HepG2 (cell line): ENCODE measurements at places on chromosomes 1 and 21. TPM values are rescaled to one million over a fixed set of nuclear protein-coding genes. Genes with fewer than 3 reads are reported as not detected.

Gene LGR6
- not detected in 2 replicates for total RNA-seq

DNA sequence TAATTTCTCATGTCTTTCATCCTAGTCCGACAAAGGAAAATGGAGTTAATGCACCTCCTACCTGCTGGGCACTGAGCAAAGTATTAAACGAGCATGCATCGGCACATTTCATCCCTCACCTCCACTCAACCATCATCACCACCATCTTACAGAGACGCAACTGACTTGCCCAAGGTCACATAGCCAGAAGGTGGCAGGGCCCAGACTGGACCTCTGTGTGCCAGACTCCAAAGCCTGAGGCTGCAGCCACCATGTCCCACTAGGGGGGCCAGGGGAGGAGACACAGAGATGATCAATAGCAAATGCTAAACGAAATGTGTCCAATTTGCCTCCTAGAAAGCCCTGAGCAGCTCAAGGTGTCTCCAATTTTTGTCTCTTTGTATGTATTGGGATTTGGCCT lies 163.7 kb upstream of the EDN2 start:
- no peaks in the 10 kb centered on the region; the same call in 2 of the 3 replicates for H3K27me3 ChIP-seq
- no peak overlapping the region for H3K27ac ChIP-seq
- no peaks in the 10 kb centered on the region for H3K4me1 ChIP-seq
- H3K36me3 ChIP-seq = no peaks in the 10 kb centered on the region

GRCh38 chr1:147756341-147756740 lies 4.1 kb downstream of the GJA5 start:
- no peak overlapping the region for H3K27ac ChIP-seq
- peaks cover 27% of the 10 kb centered on the region for H3K4me1 ChIP-seq
- DNase-seq = no peak
- no peaks in the 10 kb centered on the region for H3K27me3 ChIP-seq
- H3K4me3 ChIP-seq = no peak overlapping the region

Gene GPR25
- not detected in 2 replicates for total RNA-seq

DNA sequence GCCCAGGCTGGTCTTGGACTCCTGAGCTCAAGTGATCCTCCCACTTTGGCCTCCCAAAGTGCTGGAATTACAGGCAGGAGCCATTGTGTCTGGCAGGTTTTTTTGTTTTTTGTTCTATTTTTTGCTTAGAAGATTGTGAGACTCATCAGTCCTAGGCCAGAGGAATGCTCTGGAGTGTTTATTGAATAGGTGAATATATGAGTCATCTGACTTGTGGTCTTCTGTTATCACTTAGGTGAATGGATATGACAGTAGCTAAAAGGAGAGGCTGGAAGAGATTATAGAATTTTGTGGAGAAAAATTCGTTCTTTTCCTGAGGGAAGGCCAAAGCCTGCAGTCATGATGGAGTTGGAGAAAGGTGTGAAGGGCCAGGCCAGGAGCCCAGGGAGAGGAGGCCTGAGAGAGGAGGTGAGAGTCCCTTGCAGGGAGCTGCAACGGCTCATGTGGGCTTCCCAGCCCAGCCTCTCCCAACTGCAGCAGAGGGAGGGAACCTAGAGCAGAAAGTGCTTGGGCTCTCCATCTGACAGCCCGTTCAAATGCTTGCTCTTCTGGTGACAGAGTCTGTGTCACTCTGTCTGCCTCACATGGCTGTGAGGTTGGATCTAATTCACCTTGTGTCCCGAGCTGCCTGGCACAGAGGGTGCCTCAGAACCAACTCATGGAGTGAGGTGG lies 31.6 kb upstream of the ACOT11 start:
- no peak overlapping the region for H3K27ac ChIP-seq
- no peaks in the 10 kb centered on the region for H3K27me3 ChIP-seq
- peak; percentile 20 for DNase-seq
- H3K4me1 ChIP-seq = 0 out of 2 replicates have a peak, but pooled peaks cover 7% of the 10 kb centered on the region
- H3K36me3 ChIP-seq = no peaks in the 10 kb centered on the region

DNA sequence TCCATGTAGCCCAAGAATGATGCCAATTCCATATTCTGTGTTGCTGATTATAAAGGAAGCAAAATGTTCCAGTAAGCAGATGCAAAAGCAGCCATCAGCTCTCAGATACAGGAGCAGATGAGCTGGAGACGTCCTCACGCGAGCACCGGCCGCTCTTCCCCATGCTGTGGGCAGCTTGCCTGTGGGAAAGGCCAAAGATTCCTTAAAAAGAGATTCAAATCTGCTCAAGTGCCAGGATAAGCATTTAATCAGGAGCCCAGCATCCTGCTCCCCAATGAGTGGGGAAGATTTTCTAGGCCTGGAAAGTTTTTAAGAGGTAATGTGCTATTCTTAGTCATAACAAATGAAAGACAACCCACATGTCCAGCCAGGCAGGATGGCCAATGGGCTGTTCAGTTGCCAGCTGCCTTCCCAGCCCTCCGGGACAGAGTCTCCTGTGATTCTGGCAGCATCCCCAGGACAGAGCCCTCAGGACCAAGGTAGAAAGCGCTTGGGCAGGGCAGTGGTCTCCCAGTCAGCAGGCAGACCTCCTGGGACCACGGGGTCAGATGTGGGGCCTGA lies 108.2 kb upstream of the TMPRSS2 start:
- no peak overlapping the region for H3K4me3 ChIP-seq
- H3K36me3 ChIP-seq = no peaks in the 10 kb centered on the region
- H3K27ac ChIP-seq = no peak overlapping the region
- DNase-seq = no peak
- peaks cover 3% of the 10 kb centered on the region; the same call in 1 of the 2 replicates for H3K27me3 ChIP-seq
- H3K4me1 ChIP-seq = peaks cover 11% of the 10 kb centered on the region

DNA sequence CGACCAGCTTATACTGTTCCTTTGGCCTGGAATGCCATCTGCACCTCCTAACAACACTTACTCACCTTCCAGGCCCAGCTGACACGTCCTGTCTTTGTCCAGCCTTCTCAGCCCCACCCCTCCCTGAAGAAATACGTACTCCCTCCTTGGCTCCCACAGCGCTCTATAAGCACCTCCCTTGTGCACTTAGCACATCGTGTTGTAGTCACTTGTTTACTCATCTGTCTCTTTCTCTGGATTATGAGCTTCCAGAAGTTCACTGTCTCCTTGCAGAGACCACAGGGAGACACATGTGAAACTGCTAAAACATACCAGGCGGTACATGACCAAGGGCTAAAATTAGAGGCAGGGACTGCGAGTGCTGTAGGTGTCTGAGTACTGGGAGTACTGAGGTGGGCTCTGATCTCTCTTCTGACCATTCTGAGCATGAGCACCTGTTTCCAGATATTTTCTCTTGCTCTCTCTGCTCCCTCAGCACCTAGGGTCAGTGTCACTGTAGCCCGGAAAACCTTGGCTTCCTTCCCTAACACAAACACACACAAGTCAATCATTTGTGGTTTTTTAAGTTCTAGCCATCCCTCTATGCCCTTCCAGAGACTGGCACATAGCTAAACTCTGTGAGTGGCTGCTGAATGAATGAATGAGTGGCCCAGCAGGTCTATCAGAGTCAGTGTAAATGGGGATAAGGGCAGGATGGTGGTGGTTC lies 5.1 kb downstream of the DCST1 start:
- peaks cover 35% of the 10 kb centered on the region for H3K4me1 ChIP-seq
- no peak overlapping the region for H3K4me3 ChIP-seq
- H3K27ac ChIP-seq = no peak overlapping the region
- peaks cover 51% of the 10 kb centered on the region for H3K27me3 ChIP-seq
- no peak for DNase-seq
- no peaks in the 10 kb centered on the region for H3K36me3 ChIP-seq

Gene PODN
- not detected in 2 replicates for total RNA-seq

DNA sequence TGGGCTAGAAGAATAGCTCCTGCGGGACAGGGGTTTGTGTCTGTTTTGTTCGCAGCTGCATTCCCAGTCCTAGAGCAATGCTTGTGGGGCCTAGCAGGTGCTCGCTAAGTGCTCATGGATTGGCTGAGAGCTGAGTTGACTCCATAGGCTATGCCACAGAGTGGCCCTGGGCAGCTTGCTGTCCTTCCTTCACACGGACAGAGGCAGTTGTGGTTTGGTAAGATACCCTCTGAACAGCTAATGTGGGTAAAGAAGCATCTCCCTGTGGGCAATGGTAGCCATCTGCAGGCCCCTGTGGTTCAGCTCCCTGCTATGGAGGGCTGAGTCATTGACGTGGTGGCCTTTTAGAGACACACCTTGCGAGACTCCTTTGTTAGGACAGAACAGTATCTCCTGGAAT lies 23.5 kb upstream of the LBR start:
- no peak overlapping the region for H3K27ac ChIP-seq
- H3K36me3 ChIP-seq = no peaks in the 10 kb centered on the region
- no peaks in the 10 kb centered on the region; the same call in 2 of the 3 replicates for H3K27me3 ChIP-seq
- H3K4me1 ChIP-seq = peaks cover 83% of the 10 kb centered on the region
- no peak overlapping the region for H3K4me3 ChIP-seq

- peaks cover 28% of the 10 kb centered on the region for H3K4me1 ChIP-seq
- no peak overlapping the region for H3K4me3 ChIP-seq
- H3K27ac ChIP-seq = no peak overlapping the region
- peaks cover 37% of the 10 kb centered on the region; the same call in 2 of the 3 replicates for H3K36me3 ChIP-seq
These were observed 2.1 kb upstream of the PER3 start for GRCh38 chr1:7781923-7782495.

DNA sequence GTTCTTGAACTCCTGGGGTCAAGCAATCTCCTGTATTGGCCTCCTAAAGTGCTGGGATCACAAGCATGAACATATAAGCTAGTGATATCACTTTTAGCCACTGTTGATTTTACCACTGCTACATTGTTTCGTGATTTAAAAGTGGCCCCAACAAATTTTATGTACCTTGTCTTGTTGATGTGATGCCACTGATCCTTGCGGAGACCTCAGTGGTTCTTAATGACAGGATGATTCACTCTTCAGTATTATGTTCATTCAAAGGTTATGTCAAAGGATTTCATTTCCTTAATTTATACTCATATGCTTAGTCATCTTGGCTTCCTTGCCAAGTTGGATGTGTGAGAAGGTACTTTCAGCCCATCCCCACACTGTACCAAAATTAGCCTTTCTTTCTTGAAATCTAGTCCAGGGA lies 12.1 kb downstream of the PRKACB start:
- no peak for DNase-seq
- H3K27me3 ChIP-seq = no peaks in the 10 kb centered on the region
- no peak overlapping the region for H3K4me3 ChIP-seq
- no peaks in the 10 kb centered on the region for H3K36me3 ChIP-seq
- no peak overlapping the region for H3K27ac ChIP-seq
- H3K4me1 ChIP-seq = no peaks in the 10 kb centered on the region

DNA sequence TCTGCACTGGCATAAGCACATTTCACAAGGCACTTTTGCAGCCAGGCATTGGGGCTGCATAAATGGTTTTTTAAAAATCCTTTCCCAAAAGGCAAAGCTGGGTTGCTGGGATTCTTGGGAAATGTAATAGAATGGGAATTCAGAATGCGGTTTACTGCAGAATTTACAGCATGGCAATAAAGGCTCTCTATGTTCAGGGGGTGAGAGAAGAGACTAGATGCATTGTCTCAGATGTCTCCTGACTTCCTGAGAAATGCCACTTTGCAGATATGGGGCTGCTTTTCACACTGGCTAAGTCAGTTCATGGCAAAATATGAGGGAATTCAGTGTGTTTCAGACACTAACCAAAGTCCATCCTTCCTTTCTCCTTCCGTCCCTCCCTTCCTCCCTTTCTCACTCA lies 13.5 kb downstream of the FCGR2B start:
- DNase-seq = no peak
- no peak overlapping the region for H3K27ac ChIP-seq
- H3K36me3 ChIP-seq = no peaks in the 10 kb centered on the region
- H3K4me3 ChIP-seq = no peak overlapping the region
- peaks cover 13% of the 10 kb centered on the region for H3K4me1 ChIP-seq
- H3K27me3 ChIP-seq = peaks cover 11% of the 10 kb centered on the region; the same call in 1 of the 3 replicates

DNA sequence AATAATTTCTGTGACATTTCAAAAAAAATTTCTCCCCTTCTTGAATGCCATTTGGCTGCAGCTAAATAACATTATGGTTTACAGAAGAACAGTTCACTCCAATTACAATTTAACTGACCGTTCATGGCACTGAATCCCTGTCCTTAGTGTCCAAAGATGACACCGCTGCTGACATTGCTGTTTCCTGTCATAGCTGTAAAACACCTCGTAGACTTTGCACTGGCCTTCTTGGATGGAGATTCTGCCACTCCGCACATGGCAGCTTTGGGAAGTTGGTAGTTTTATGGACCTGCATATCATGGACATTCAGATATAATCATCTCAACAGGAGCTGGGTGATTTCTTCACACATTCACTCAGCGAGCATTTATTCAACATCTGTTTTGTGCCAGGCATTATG lies 5.0 kb downstream of the ARMH1 start:
- H3K4me1 ChIP-seq = peaks cover 99% of the 10 kb centered on the region
- H3K27me3 ChIP-seq = no peaks in the 10 kb centered on the region
- DNase-seq = no peak
- H3K27ac ChIP-seq = peak overlapping the region; percentile 24
- no peaks in the 10 kb centered on the region for H3K36me3 ChIP-seq

Gene CDC20
- 90.0 and 97.8 TPM in 2 replicates for total RNA-seq

DNA sequence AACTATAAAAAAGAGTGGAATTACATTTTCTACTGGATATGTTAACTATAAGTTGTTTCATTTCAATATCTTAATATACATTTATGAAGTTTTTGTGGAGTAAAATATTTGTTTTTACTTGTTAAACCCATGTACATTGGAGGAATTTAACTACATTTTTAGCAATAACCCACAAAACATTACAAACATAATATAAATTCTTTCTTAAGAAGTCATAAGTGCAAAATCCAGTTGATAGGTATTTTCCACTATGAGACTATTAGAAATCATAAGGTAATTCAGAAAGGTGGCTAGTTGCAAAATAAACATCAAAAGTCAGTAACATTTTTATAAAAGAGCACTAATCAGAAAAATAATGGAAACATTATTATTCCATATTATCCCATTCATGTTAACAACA lies 73.9 kb upstream of the RRP15 start:
- no peak overlapping the region for H3K27ac ChIP-seq
- H3K4me3 ChIP-seq = no peak overlapping the region
- H3K4me1 ChIP-seq = no peaks in the 10 kb centered on the region
- DNase-seq = no peak
- 0 out of 3 replicates have a peak, but pooled peaks cover 3% of the 10 kb centered on the region for H3K27me3 ChIP-seq

Gene KIF14
- 11.2 and 17.5 TPM in 2 replicates for total RNA-seq

DNA sequence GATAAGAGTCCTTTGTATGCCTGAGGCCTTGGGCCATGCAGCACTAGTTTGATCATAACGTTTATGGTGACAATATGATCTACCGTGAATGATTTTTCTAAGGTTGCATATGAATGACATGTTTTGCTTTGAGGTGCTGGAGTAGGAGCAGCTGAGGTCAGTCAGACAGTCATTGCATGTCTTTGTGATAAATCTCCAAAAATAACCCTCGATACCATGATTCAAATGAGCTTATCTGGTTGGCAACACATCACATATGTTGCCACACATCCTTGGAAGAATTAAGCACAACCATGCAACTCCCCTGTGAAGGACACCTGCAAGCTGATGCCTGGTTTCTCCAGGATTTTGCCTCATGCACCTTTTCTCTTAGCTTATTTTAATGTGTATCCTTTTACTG lies 394.5 kb downstream of the LTN1 start:
- H3K4me1 ChIP-seq = no peaks in the 10 kb centered on the region
- H3K4me3 ChIP-seq = no peak overlapping the region
